D341Med (cell line): ENCODE measurements at places on chromosomes 12 and 14.

DNA sequence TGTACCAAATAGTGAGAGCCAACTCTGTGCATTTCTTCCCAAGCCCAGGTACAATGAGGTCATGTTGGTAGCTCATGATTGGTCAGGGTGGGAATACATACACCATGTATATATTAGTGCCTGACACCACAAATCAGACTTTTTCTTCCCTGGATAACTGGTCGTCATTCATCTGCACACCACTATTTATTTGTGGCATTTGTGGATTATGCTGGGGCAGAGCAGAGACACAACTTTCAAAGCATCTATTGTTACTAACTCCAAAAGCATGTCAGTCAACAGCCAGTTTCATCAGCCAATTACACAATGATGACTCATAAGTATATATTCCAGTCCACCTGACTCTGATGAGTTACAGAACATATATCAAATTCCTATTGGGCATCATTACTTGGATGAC is 181.7 kb downstream of the ADAMTS20 start:
- no peak for DNase-seq

DNA sequence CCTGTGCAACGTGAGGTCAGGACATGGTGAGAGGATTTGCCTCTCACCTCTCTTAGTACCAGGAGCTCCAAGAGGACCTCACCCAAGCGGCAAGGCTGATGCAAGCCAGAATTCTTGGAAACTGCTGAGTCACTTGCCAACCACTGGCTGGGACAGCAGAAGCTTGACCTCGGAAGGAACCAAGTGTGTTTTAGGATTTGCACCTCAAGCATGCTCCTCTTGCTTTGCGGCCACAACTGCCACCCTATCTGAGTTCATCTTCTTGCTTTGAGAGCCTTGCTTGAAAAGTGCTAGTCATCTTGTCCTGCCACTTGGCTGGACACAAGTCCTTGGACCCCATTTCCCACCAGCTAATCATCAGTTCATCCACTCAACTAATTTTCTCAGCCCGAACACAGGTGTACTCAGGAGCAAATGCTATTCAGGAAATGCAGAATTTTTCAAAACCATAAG is 195.8 kb downstream of the SLC25A21 start:
- no peak for DNase-seq

- peak; percentile 64 for DNase-seq
Measured at GRCh38 chr12:109387425-109388166, 39.9 kb downstream of the MYO1H start.

GRCh38 chr14:105589161-105589925 is 63.0 kb downstream of the TMEM121 start:
- DNase-seq, result no peak

DNA sequence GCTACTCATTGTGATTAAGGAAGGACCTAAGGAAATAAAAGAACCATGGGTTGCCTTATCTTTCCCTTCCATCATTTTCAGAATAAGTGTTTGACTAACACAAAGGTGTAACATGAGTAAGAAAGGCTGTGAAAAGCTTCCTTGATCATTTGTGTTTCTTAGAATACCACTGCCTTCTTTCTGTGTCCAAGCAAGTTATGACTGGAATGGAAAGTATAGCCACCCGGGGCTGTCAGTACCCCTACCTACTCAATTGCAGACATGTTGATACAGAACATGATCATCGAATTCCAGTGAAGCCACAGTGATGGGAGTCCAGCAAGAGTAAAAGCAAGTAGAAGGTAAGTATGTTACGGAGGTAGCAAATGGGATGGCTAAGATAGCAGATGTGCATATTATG is 209.8 kb downstream of the PELI2 start:
- no peak for DNase-seq

- DNase-seq, result no peak
Measured at GRCh38 chr12:21800011-21800410, 25.5 kb upstream of the KCNJ8 start.

- DNase-seq, result no peak
Measured at GRCh38 chr12:118984161-118984943, 3.0 kb downstream of the SRRM4 start.

DNA sequence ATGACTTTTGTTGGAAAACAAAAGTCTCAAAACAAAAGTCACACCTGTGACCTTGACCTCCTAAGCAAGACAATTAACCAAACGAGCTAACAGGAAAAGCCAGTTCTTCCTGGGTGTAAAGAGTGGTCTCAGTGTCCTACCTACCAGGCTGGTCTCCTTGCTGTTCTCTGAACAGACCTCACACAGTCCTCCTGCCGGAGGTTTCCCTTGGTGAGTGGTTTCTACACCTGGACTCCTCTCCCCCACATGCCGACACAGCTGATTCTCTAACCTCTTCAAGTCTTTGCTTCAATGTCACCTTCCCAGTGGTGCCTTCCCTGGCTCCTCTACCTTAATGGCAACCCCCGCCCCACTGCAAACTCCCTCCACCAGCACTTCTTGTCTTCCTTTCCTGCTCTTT is 238.6 kb downstream of the ZFP36L1 start:
- no peak for DNase-seq

DNA sequence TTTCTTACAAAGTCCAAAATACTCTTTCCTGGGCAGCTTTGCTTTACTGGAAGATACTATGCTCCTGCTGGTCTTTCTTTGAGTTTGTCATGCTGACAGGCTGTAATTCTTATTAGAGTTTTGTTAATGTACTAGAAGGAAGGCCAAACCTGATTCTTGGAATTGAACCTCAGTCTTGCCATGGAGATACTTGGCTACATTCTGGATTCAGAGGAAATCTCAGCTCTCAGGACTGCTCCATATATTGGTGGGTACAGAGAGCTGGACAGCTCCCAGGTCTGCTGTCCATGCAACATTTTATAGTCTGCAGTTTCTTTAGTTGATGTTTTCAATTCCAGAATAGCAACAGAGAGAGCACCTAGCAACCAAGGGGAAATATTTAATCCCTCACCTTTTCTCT is 363.1 kb upstream of the STXBP6 start:
- no peak for DNase-seq

DNA sequence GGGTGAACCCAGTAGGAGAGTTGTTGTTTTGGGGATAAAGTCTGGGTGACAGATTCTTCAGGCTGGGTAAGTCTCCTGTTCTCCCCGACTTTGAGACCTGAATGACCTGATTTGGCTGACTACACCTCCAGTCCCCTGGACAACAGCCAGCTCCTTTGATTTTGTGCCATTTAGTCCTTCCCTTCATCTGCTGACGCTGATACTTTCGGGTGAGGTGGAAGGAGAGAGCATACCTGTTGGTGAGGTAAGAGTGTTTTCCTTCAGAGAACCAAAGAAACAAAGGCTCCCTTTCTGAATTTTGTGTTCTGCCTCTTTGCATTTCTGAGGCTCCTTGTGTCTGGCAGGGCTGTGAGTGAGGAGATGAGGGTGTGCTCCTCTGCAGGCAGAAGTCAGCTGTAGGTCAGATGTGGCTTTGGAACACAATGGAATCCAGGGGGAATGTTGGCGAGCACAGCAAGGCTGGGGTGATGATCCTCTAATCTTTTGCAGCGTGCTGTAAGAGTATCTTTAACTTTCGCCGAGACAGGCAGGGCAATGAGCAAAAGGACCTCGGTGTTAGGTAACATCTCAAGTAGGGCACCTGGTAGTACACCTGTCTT is 12.1 kb downstream of the ETV6 start:
- DNase-seq, result no peak

DNA sequence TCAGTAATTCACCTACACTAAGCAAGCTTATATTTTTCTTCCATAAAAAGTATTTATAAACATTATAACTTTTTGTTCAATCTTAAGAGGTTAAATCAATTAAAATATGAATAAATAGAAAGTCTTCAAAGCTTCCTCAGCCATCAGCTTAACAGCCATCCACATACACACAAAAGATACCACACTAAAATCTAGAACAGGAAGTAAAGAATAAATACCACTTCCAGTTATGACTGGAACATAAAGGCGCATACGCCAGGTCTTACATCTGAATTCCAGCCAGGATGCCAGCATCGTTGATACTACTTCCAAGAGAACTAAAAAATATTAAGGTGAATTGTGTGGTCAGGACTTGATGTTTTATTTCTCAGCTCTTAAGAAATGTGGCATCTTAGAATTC is 17.0 kb downstream of the SIX1 start:
- DNase-seq, result no peak
